ENCODE measurements at places on chromosomes 11 and 22.

DNA sequence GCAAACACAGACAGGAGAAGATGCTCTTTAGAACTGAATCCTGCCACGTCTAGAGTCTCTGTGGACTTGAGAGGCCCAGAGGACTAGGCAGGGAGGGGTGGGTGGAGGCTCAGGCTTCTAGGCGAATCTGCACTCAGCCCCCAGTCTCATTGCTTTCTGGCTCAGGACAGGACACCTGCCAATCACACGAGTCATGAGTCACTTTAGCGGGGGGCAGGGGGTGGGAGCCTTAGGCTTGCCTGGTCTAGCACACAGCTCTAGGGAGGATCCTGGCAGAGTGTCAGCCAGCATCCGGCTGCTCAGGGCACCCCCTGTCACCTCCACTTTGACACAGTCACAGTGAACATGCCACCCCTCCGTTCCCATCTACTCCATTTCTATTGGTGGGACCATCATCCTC, 167.7 kb downstream of the CEP164 start:
- DNase-seq, result no peak

DNA sequence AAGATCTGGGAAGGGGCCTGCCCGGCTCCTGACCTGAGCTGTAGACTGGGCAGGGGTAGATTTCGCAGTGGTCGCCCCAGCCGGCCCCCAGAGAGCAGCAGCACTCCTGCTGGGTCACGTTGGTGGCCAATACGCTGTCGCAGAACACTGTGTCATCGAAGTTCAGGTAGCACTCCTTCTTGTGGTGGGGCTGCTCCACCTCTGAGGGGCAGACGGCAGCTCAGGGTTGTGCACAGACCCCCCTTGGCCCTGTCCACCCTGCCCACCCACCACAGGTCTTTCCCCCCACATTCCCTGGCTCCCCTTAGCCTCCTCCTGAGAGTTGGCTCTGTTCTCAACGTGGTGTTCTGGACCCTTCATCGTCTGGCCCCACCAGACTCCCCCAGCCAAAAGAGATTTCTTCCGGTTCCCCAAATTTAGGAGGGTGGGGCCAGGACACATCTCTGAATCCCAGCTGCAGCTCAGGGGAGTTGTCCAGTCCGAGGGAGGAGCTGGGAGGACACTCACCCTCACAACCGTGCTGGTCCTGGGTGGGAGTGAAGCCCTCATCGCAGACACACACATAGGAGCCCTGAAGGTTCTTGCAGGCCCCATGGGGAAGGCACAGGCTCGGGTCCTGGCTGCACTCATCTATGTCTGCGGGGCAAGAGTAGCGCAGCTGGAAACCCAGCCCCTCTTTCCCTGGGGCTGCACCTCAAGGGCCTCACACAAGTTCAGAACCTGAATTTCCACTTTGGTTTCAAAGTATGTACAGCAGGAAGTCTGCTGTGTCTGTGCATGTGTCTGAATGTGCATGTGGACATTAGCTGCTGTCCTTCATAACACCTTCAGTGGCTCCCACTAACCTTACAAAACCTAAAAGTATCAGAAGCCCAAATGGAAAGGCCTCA, 16.5 kb downstream of the SCYL1 start:
- no peak for DNase-seq

DNA sequence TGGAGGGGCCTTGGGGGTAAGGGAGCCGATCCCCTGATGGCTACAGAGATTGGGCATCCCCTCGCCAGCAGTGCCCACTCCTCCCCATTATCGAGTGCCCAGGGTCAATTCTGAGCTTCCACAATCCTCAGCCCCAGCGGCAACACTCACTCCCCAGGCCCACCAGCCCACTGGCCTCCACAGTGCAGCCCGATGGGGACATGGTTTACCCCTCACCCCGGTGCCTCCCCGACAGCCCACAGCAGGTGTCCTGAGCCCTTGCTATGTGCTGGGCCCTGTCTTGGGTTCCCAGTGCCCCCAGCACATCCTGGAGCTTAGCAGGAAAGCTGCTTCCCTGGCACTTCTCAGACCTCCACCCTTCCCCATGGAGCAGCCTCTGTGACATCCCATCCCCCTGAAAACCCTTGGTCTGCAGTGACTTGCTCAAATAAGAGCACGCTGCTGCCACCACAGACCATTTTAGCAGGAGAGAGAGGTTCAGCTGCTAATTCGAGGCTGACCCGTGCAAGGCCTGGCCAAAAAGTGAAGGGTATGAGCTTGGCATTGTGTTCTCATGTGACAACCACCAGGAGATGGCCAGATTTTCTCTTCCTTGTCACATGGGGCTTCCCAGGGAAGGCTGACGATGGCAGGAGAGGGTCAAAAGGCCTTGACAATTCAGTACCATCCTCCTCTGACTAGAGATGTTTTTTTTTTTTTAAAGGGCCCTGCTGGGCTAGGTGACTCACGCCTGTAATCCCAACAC, 23.6 kb downstream of the KCNJ4 start:
- DNase-seq, result no peak

DNA sequence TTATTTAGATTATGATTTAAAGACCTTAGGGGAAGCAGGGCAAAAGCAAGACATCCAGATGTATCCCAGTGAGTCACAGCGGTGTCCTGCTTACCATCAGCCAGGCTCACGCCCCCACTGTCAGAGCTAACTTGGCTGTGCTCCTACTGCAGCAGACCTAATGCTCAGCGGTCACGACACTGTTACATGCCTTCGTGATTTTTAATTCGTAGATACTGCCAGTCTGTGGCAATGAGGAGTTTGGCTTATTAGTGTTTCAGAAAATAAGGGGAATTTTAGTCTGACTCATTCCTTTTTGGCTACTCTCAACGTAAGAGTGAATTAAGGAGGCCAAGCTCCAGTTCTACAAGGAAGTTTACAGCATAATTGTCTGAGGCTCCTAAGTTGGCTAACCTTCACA, 22.7 kb downstream of the EFCAB6 start:
- DNase-seq, result no peak

DNA sequence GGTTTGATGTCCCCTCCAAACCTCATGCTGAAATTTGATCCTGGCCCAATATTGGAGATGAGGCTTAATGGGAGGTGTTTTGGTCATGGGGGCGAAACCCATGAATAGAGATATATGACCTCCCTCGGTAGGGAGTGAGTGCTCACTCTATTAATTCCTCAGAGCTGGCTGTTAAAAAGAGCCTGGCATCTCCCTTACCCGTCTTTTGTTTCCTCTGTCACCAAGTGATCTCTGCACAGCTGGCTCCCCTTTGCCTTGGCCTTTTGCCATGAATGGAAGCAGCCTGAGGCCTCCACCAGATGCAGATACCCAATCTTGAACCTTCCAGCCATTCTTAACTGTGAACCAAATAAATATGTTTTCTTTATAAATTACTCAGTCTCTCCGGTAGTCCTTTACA, 4.5 kb upstream of the CCDC81 start:
- DNase-seq, result no peak

GRCh38 chr11:19697721-19698121, 14.9 kb upstream of the NAV2 start:
- no peak for DNase-seq

DNA sequence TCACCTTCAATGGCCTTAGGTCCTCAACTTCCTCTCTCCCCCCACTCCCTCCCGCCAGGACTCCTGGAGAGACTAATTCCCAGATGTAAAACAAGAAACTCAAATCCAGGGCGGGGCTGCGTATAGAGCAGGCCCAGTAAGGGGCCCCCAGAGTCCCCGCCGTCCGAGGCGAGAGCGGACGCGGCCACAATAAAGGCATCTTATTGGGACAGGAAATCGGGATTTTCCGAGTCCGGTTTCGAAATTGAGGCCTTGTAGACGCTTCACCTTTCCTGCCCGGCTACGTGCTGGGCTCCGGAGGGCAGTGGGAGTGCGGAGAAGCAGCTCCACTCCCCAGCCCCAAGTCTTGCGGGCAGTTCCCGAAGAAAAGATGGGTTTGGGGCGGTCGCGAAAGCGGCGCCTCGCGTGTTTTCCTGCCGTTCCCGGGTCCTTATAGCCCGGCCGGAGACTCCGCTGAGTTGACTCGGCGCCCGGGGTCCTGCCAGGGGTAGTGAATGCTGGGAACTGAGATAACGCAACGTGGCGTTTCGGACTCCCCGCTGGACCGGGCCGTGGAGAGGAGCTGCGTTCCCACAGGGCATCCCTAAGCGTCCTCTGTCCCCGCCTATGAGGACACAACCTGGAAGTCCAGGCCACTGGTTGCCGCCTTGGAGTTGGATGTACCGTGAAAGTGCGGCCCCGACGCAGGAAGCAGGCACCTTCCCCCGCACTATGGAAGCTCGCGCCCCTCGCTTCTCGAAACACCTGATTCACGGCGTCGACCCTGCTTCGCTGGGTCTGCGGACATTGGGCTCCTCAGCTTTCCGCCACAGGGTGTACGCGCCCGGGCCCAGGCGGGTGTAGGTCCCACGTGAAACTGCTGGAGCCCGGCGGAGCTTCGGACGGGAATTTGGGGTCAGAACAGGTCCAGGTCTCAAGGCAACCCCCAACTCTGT, 4.8 kb upstream of the CHRM1 start:
- no peak for DNase-seq

DNA sequence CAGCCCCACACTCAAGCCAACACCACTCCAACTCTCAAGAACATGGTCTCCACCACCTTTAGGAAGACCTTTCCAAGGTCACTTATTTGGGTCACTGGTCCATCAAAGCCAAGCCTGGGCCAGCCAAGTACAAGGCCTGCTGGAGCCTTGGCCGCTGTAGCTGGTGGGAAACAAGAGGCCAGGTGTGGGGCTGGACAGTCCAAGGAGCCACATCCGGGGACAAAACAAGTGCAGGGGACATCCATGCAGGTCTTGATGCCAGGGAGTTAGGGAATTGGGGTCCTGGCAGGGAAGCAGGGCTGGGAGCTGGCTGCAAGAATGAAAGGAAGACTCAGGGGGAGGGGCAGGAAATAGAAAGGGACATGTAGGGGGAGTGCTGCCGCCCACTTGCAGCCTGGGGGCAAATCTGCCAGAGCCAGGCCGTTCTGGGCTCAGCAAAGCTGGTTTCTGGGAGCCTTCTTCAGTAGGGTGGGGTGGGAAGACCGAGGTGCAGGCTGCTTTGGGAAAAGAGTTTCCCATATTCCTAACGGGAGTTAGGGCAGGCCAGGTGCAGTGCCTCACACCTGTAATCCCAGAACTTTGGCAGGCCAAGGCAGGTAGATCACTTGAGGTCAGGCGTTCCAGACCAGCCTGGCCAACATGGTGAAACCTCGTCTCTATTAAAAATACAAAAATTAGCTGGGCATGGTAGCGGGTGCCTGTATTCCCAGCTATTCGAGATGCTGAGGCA, 69.5 kb upstream of the ATXN10 start:
- DNase-seq, result no peak

- no peak for DNase-seq
Measured at GRCh38 chr11:125397421-125397820, 98.6 kb downstream of the FEZ1 start.

GRCh38 chr22:32024796-32025195, 18.3 kb upstream of the SLC5A1 start:
- DNase-seq, result no peak

GRCh38 chr11:78402847-78403246, 14.8 kb downstream of the GAB2 start:
- no peak for DNase-seq

- DNase-seq, result no peak
Measured at GRCh38 chr11:65432686-65433582, 10.3 kb downstream of the NEAT1 start.

- DNase-seq, result no peak
Measured at GRCh38 chr22:20550057-20550817, 42.8 kb downstream of the MED15 start.

- peak; percentile 77 for DNase-seq
Measured at GRCh38 chr11:93921695-93922468, 71.5 kb upstream of the VSTM5 start.

All from NCI-H187 treated with DMSO at 0.1 percent for 48 hours (cell line).